Fibroblast of mammary gland (primary cell): ENCODE measurements at places on chromosomes 7 and 10.
A peak's percentile ranks its signal among the peaks of the same experiment; 100 is the strongest.

DNA sequence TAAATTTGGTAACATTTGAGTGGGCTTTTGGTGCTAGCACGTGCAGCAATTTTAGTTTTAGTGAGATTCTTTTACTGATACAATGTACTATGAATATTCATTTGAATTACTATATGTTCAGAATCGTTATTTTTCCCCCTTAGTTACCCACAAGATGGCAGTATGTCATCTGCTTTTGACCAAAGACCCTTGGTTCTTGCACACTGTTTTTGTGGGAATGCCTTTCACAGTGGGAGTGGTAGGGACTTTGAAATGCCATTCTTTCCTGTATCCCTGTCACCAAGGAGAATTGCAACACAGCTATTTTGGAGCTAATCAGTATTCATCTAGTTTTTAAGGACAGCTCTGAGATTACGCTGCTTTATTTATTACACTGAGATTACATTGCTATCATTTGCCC, 40.6 kb downstream of the SEC23IP start:
- DNase-seq = no peak

DNA sequence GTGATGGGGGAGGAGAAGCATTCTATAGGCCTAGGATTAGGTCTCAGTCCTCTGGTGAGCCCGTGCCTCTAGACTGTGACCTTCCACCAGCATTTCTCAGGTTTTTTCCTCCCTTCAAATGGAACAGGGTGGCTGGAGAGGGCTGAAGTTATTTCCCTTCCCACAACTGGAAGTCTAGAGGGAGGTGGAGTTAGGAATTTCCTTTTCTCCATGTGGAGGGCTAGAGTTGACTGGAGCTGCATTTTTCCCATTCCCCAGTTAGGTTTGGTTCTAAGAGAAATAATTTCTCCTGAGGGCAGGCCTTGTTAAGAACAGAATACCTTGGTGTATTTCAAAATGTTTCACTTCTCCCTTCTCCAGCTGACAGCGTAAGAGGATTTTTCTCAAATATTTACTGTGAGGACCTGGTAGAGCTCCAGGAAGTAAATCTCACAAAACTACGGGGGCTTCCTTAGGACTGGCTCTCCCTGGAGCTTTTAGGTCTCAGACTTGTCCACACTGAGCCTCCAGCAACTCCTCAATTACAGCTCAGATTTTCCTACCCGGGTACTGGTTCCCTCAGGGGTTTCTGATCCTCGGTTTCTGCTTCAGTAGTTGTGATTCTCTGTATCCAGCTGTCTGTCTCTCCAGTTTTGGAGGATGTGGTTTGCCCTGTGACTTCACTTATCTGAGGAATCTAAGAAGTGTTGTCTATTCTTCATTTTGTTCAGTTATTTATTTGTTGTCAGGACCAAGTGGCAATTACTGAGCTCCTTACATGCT, 6.0 kb upstream of the REEP3 start:
- peak; percentile 51 for DNase-seq

DNA sequence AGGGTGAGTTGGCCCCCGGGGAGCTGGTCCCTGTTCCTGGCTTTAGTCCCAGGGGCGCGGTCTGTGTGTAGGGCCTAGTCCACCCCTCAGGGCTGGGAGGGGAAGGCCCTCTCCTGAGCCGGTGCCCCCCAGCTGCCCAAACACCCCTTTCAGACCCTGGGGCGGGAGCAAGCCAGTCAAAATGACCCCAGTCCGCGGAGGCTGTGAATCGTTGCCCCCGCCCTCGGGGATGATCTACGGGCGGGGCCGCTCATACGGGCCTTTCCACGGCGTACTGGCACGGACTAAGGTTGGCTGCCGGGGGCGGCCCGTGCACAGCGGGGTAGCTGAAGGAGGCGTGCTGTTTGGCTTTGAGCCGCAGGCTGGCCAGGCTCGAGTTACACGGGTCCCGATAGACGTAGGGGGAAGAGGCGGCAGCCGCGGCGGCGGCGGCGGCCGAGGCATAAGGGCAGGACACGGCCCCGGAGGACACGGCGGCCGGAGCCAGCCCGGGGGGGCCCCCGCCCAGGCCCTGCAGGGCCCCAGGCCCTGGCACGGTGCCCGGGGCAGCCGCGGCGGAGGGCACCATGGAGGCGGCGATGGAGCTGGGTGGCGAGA, 4.3 kb downstream of the ELOVL3 start:
- peak; percentile 68 for DNase-seq

GRCh38 chr10:78081292-78081691, 47.6 kb downstream of the RPS24 start:
- DNase-seq = no peak

- no peak for DNase-seq
These were observed 11.2 kb upstream of the ARPC1A start for GRCh38 chr7:99314504-99314903.

DNA sequence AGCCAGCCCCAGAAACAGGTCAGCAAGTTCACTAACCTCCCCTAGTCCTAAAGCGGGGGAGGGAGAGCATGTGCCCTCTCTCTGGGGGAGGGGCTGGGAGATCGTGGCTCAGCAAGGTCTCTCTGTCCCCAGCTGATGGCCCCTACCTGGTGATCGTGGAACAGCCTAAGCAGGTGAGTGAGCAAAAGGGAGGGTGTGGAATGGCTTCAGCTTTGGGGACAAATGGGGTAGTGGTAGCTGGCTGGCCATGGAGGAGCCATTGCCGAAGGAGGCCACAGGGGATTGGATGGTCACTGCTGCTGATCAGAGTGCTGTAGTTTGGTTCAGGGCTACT, 779 bp downstream of the NFKB2 start:
- no peak for DNase-seq

GRCh38 chr10:22477334-22478287, 132.3 kb downstream of the SPAG6 start:
- DNase-seq = no peak

DNA sequence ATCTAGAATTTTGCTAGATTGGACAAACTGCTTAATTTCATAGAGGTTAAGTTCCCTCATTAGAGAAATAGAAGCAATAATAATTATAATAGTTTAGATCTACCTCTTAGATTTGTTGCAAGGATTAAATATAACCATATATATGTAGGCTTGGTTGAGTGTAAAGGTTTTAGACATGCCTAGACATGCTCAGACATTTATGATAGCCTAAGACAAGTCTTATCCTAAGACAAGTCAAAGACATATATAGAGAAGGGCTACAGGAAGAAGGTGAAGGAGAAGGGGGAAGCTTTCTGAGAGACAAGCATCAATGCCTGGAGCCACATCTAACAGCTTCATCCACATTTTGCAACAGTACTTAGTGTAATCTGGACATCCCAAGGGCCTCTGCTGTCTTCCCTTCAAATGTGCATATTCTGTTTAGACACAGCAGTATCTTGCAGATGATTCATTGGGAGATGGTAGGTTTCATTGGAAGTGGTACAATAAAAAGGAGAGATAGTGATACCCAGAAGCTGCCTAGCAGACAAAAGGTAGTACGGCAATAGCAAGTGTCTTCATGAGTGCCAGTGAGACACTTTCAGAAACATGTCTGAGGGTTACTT, 146.5 kb downstream of the HGF start:
- peak; percentile 65 for DNase-seq

GRCh38 chr10:71225291-71226058, 13.1 kb downstream of the UNC5B start:
- DNase-seq = no peak

DNA sequence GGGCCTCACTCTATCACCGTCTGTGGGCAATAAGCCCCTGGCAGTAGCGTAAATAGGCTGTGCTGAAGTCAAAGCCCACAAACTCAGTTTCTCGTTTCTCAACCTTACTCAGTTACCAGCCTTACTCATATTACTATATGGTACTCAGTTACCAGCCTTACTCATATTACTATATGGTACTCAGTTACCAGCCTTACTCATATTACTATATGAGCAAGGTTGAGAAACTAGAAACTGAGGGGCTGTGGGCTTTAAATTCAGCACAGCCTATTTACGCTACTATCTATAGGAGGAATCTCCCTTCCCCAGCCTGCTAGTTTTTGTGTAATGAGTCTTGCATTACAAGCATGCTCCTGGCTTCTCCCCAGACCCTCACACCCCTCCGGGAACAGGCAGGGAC, 35.4 kb downstream of the CCDC3 start:
- DNase-seq = no peak
